Stimulated activated CD8-positive, alpha-beta memory T cell treated with anti-CD3 and anti-CD28 coated beads, Interleukin-15, amount 100 ng/mL, for 4 hours (primary cell): ENCODE measurements at places on chromosomes 11 and 22.

DNA sequence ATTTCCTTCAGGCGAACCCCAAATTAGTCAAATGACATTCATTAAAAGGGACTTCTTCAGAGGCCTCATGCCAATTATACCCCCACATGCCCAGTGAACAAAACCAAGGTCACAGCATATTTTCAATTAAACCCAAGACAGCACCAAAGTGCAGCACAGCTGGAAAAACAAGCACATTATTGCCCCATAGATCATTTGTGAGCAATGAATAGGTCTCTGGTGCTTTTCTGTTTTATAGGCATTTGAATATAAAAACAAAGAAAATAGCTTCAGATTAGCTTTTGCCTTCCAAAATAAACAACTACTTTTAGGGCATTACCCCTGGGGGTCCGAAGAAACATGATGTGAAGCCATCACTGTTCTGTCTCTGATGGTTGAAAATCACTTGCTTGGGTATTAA lies 1319.9 kb downstream of the LRRC4C start:
- DNase-seq = no peak

- no peak for DNase-seq
Measured at GRCh38 chr11:130103296-130103814, 33.7 kb downstream of the APLP2 start.

- DNase-seq = no peak
Measured at GRCh38 chr22:37804352-37804880, 3.3 kb upstream of the GCAT start.

DNA sequence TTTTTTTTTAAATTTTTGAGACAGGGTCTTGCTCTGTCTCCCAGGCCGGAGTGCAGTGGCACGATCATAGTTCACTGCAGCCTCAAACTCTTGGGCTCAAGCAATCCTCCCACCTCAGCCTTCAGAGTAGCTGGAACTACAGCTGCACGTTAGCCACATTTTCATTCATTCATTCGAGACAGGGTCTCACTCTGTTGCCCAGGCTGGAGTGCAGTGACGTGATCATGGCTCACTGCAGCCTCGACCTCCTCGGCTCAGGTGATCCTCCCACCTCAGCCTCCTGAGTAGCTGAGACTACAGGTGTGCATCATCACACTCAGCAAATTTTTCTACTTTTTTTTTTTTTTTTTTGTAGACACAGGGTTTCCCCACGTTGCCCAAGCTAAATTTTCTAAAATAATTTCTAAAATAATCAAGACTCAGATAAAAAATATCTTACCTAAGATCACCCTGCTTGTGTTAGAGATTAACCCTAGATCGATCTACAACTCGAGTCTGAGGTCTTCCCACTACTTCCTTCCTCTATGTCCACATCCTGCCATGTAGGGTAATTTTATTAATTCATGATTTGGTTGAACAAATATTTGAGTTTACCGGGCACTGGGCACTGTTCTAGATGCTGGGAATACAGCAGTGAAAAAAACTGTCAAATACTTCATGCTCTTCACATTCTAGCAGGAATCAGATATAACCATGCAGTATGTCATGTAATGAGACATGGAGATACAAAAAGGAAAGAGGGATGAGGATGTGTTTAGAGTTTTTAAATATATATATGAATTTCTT lies 15.1 kb downstream of the EIF4G2 start:
- no peak for DNase-seq

DNA sequence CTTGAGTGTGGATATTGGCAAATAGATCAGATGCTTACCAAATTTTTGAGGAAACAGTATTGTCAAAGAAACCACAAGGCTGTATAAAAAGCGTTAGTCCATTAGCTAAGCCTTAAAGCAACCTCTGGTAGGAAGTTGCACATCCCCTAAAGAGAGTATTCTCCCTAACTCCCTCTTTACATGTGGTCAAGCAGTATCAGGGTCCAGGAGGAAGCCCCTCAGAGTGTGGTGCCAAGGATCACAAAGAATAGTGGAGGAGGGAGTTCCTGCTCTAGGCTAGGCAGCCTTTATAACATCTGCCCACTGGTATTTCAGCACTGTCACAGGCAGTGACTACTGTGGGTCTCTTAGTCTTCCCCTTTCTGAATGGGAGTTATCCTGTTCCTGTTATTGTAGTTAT lies 18.8 kb upstream of the AMPD3 start:
- DNase-seq = no peak
